ENCODE measurements at places on chromosomes 13 and 19.

DNA sequence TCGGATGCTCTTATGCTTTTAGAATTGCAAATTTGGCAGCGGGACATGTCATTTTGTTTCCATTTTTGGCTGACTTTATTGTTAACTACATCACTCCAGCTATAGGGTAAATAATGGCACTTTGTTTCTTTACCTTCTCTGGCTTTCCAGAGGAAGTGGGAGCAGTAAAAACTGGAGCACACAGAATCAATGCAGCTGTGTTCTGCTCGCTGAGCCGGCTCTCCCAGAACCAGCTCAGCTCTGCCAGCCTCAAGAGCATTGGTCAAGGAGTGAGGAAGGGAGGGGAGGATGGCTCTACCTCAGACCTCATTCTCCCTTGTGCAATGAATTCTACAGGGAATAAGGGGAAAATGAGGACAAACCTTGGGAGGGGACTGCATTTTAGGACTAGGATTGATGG lies 50.5 kb upstream of the SPATA13 start:
- DNase-seq: no peak

GRCh38 chr19:15251749-15252397 lies 19.6 kb upstream of the EPHX3 start:
- DNase-seq: no peak

GRCh38 chr13:24215126-24215525 lies 54.6 kb downstream of the SPATA13 start:
- no peak for DNase-seq

DNA sequence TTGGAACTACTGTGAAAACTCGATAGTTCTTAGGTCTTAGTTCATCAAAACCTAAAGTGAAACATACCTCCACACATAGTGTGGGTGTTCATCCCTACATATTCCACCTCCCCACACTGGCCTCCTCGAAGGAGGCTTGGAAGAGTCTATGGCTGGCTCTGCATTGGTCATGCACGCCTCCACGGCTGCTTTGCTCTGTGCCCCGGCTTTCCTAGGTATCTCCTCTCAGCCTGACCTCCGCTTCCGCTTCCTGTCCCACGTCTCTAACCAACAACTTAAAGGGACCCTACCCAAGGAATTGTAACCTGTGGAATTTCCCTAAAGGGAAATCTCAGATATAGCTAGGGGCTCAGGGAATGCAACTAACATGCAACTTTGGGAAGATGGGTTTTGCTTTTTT lies 79.7 kb upstream of the MBNL2 start:
- no peak for DNase-seq

DNA sequence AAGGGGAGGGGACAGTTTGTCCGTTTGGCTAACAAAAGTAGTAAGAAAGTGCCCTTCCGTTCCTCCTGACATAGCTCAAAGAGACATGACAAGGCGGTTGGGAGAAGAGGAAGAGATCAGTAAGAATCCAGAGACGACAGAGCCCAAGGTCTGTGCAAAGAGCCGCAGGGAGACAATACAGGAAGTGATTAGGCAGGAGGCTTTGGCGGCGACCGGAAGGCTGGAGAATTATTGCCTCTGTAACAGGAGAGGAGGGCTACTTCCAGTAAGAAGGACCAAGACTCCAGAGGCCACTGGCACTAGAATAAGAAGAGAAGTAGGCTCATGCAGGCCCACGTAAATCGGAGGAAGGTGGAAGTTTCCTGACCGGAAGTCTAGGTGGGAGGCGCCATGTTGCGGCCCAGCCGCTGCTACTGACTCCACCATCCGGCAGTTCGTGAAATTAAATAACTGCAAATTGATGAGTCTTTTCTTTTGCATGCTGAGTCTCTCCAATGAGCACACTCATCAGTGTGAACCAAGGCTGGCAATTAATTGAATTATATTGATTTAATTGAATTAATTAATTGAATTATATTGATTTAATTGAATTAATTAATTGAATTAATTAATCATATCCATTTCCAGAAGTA lies 9.9 kb downstream of the RFX2 start:
- DNase-seq: no peak

DNA sequence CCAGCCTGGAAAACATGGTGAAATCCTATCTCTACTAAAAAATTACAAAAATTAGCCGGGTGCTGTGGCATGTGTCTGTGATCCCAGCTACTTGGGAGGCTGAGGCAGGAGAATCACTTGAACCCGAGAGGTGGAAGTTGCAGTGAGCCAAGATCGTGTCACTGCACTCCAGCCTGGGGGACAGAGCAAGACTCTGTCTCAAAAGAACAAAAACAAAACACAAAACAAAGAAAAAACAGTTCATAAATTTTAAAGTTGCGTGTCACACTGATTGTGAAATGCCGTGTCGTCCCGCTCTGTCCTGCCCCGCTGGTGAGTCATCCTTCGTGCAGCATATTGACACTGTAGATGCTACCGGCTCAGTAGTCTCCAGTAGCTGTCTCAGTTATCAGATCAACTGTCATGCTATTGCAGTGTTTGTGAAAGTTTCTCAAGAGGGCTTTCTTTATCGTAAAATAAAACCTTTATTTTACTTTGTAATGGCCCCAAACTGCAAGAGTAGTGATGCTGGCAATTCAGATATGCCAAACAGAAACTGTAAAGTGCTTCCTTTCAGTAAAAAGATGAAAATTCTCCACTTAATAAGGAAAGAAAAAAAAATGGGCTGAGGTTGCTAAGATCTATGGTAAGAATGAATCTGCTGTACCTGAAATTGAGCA lies 36.4 kb upstream of the IGFL1 start:
- DNase-seq: no peak

- DNase-seq: no peak
These were observed 200.2 kb downstream of the MTUS2 start for GRCh38 chr13:29020314-29020713.

DNA sequence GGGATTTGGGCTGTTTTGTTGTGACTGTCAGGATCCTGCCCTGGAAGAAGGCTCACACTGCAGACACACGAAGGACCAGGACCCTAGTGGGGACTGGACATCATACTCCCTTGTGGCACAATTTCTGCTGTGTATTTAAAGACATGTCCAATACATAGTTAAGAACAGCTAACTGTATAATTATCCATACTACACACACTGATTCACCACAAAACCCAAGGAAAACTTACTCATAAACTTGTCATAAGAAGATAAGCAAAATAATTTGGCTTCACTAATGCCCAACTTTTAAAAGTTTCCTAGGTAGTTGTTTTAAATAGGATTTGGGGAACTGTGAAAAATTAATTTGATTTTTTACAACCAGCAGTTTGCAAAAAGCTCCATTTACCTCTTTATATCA lies 46.1 kb downstream of the LATS2 start:
- no peak for DNase-seq

GRCh38 chr13:82747291-82747690 lies 1135.0 kb downstream of the SLITRK1 start:
- DNase-seq: no peak

- DNase-seq: no peak
These were observed 11.8 kb downstream of the CHAF1A start for GRCh38 chr19:4414144-4414799.

DNA sequence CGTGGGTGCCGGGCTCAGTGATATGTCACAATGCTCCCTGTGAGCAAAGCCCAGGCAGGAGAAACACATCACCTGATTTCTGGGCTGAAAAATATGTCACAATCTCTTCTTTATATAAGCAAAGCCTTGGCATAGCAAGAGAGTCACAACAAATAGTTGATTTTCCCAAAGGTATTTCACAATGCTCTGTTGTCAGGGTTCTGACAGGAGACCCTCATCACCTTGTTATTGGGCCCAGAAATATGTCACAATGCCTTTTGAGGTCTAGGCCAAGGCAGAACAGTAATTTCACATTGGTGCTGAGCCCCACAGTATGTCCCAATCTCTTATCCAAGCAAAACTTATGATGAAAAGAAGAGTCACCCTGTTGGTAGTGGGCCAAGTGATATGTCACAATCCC lies 125.7 kb downstream of the ZNF675 start:
- no peak for DNase-seq

DNA sequence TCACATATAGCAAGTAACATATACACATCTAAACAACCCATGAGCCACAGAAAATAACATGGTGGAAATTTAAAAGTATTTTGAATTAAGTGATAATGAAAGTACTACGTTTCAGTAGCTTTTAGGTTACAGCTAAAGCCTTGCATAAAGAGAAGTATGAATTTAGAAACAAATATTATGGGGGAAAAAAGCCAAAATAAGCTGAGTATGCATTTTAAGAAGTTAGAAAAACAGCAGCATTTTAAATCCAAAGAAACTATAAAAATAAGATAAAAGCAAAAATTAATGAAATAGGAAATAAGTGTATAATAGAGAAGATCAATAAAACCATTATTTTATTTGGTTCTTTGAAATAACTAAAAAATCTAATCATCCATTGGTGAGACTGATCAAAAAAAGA lies 89.8 kb upstream of the ARHGEF7 start:
- no peak for DNase-seq

DNA sequence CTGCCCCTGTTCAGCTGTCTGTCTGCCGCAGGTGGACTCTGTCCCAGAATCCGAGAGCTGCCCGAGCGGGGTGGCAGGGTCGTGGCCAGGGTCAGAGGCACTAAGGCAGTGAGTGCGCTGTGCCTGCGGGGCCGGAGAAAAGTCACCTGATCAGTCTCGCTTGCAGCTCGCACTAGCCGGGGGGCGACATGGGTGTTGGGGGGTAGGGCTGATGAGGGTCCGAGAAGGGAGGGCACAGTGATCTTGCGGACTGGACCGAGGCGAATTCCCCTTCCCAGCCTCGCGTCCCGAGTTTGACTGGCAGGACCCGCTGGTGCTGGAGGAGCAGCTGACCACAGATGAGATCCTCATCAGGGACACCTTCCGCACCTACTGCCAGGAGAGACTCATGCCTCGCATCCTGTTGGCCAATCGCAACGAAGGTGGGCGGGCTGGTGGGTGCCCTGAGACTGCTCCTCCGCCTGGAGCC lies 627 bp downstream of the GCDH start:
- DNase-seq: no peak

DNA sequence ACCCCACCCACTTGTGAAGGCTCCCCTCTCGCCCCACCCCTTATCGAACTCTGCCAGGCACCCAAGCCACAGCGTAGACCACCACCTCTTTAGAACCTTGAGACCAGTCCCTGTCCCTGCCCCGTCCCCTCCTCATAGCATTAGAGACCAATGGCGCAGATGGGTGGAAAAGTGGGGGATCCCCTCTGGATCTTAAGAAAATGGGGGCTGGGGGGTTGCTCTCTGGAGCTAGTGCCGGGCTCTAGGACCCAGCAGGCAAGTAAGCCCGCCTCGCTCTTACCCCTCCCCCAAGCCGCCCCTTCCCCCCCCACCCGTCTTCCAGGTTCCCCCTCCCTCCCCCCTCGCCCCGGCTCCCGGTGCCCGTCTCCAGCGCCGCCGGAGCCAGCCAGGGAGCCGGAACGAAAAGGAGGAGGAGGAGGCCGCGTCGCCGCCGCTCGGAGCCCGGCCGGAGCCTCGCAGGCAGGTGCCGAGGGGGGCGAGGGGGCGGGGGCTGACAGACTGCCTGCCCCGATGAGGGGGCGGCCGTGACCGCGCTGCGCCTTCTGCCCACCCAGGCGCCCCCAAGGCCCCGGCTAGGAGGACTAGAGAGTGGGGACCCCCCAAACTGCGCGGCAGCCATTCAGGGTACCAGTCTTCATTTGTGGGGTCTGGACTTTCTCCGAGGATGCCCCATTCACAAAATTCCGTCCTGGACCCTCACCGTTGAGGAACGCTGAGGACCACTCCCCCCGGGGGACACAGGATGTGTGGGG lies at the start of gene SPRED3:
TSS of gene SPRED3 (plus strand) at position 349 of the 752 bp plus-strand sequence. CDS start 1,606 bp downstream, outside the sequence.
- DNase-seq: no peak

GRCh38 chr13:46202188-46202795 lies 9.4 kb upstream of the LRRC63 start:
- DNase-seq: no peak

- no peak for DNase-seq
These were observed 67.1 kb upstream of the HTR2A start for GRCh38 chr13:46963904-46964303.

DNA sequence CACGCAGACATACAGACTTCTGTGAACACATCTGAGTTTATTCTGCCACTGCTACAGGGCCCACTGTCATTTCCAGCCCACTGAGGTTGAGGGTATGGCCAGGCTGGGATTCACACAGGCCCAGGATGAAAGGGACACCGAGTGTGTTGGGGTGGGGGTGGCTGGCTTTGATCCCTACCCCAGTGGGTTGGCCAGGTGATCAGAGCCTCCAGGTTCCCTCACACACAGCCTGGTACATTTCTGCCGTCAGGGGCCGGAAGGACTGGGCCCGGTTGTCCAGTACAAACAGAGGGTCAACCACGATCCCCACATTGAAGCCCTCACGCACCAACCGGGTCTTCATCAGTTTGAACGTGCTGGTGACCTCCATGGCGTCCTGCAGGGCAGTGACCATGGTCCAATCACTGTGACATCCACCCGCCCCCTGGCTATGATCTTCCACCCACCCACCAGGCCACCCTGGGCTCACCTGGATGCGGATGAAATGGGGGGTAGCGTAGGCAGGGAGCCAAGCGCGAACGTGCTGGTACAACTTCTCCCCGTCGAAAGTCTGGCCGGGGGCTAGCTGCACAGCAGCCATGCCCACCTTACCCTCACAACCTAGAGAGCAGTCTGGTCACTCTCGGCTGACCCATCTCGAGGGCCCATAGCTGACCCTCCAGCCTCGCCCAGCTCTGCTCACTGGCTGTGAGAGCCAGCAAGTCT lies 13.3 kb downstream of the SLC27A5 start:
- no peak for DNase-seq

DNA sequence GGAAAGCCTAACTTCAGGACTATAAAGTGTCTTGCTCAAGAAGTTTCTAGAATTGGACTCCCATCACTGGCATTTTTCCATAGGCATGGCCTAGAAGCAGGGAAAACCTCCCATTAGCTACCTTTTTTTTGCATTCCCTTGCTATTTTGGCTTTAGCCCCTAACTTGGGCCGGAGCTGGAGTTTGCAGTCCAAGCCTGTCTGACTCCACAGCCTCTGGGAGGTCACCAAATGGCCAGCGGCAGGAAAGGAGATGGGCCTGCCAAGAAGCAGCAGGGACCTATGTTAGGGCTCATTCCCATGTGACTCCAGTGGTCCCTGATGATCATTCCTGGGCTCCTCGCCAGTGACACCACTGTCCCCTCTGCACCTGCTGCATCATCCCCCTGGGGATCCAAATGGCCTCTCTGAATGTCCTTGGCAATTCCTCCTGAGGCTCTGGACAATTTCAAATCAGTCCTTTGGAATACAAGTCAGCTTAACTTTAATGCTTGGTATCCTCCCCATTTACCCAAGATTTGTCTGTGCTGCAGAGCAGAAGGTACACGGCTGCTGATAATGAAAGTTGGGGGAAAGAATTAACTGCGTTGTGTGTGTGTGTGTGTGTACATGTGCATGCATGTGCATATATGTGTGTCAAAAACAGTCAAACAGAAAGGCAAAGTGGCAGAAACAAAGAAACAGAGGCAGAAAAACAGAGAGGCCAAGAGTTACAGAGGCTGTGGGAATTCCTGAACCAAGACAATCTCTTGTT lies 69.8 kb upstream of the SERP2 start:
- DNase-seq: no peak

- DNase-seq: no peak
These were observed 4.9 kb upstream of the EBI3 start for GRCh38 chr19:4224470-4224869.

All from stimulated activated CD4-positive, alpha-beta T cell treated with anti-CD3 and anti-CD28 coated beads, Interleukin-2, amount 100 ng/mL, for 4 hours (primary cell).